ENCODE measurements at places on chromosomes 11 and 22.
A peak's percentile ranks its signal among the peaks of the same experiment; 100 is the strongest.

- DNase-seq = no peak
Observed at GRCh38 chr11:60145677-60146076, 37.2 kb downstream of the MS4A6A start.

GRCh38 chr11:68528630-68529029 is 68.1 kb downstream of the PPP6R3 start:
- no peak for DNase-seq

DNA sequence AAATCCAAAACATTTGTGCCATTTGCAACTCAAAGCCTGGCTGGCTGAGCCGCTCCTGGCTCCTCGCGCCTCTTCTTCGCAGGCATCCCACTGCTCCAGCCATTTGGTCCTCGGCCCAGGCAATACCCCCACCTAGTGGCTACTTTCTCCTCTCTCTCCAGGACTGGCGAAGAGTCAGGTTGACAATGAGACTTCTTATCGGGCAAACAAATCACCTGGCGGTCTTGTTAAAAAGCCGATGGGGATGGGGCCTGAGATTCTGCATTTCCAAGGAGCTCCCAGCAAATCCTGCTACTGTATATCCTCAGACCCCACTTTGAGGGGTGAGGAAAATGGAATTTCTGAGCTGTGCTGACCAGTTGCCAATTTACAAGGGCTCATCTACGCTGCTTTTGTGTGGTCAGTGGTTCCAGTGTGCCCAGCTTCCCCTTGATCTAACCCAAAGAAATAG is 89.0 kb downstream of the ISX start:
- DNase-seq = peak; percentile 24

DNA sequence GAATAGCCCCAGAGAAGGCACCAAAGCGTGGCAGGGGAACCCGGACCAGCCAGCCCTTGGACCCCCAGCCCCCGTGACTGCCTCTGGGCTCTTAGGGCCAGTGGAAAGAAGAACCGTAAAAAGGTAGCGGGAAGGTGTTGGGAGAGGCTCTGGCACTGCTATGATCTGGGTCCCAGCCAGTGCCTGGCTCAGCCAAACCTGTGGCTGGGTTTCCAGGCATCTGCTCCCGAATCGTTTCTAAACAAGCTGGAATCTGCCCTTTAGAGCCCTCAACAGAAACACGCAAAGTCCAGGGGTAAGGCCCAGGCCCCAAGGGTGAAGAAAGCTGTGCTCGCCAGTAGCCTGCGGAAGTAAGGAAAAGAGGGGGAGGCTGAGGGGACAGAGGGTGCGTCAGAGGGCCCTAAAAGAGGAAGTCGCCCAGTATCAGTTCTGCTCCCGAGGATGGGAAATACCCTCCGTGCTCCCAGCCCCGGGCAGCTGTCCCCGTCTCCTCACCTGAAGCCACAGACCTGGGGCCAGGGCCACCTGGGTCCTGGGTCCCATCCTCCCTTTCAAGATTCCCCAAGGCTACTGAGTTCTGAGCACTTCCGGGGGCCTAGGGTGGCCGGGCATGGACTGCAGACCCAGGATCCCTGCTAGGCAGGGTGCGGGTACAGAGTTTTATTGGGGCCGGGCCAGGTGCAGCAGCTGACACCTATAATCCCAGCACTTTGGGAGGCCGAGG is 24.7 kb downstream of the IL10RA start:
- no peak for DNase-seq

DNA sequence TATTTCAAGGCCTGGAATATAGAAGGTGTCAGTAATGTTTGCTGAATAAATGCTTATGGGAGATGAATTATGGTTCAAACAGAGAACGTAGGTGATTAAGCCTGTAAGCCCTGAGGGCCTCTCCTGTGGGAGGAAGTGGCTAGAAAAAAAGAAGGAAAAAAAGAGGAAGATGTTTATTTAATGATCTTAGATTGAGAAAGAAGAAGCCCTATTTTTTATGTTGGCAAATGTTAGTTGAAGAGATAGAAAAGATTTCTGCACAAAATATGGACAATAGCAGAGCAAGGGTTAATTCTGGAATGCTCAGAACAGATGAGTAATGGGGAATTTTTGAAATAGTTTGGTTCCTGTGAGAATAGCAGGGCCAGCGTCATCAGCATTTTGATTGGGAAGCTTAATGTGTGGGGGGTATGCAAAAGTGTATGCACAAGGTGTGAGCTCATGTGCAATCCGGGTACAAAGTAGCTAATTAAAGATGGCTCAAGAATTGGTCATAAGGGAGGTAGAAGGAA is 95.7 kb downstream of the TEAD1 start:
- DNase-seq = no peak

- DNase-seq = no peak
Observed at GRCh38 chr22:44424867-44425693, 73.0 kb downstream of the RTL6 start.

DNA sequence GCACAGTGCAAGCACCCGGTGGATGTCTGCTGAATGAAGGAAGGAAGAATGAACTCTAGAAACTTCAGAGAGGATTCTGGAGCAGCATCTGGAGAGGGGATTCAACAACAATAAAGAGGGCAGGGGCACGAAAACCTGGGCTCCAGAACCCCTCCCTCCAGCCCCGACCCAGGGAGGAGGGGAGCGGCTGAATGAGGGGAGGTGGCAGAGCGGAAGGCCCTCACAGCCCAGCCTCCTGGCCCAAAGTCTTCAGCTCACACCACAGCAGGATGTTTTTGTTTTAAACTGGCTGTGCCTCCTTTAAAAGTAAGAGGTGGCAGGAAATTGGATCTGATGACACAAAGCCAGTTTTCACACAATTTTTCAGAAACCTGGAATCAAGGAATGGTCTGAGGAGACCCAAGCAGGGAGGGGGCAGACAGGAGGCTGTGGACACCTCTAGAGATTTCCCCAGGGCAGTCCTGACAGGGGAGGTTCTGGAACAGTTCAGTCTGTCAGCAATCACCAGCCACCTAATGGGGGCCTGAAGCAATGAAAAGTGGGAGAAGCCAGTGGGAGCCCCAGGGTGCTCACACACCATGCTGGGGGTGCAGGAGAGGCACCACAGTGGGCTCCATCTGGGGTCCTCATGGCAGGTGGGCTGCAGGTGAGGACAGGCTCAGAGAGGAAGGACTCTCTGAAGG is 44.4 kb upstream of the TCF20 start:
- DNase-seq = no peak

DNA sequence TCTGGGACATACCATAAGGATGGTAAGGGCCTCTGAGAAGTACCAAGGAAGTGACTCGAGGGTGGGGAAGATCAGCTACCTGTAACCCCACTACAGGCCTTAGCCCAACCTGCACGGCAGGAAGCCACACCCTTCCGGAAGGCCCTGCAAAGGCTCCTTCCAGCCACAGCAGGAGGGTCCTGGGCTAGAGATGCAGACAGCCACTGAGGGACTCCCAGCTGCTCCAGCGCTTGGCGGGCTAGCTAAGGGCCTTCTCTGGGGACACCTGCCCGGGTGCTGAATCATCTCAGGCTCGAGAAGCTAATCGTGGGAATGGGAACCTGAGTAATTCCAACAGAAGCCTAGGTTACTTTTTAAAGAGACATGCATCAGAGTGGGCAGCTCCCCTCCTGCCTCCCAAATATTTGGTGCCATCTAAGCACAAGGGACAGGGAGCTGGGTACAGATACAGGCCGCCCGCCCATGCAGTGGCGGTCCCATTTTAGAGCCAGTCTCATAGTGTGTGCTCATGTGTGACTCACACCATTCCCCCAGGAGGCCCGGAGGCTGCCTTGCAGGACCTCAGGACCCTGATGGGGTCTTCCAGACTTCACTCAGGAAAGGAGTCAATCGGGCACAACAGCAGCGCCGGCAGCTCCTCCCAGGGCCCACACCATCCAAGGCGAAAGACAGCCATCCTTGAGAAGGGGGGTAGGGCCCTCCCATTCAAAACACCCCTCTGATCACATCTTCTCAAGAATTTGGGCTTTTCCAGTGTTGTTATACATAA is 8.0 kb downstream of the MYH9 start:
- no peak for DNase-seq

- DNase-seq = no peak
Observed at GRCh38 chr11:62124186-62125113, 639 bp downstream of the INCENP start.

- peak; percentile 8 for DNase-seq
Observed at GRCh38 chr22:40593460-40594273, 42.9 kb downstream of the MRTFA start.

DNA sequence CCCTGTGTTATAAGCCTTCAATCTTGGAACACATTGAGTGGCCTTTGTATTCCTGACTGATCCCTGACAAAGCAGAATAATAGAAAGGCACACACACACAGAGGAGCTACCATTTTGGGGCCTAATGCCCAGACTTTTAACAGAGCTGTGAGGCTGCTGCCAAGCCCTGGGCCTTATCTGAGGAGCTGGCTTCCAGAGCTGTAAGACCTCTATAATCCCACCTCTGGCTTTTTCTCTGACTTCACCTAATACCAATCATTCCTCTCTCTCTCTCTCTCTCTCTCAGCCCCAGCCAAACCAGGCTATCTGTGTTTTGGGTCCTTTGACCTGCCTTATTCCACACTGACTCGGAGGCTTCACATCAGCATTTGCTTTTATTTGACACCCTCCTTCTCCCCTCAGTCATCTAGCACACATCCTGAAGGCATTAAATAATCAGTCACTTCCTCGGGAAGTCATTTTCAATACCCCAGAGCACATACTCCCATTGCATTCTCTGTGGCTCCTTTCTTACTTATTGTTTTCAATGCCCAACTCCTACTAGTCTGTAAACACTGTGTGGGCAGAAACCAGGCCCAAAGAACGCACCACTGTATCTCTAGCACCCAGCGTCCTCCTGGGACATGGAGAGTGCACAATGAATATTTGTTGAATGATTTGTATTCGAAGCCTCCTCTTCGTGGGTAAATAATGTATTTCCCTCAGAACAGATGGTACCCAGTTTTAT is 21.2 kb upstream of the TRIM44 start:
- no peak for DNase-seq

- no peak for DNase-seq
Observed at GRCh38 chr11:43955381-43956118, 13.1 kb downstream of the C11orf96 start.

- DNase-seq = no peak
Observed at GRCh38 chr11:77109236-77110019, 6.8 kb downstream of the OMP start.

- DNase-seq = no peak
Observed at GRCh38 chr22:49595465-49596078, 232.1 kb downstream of the BRD1 start.

- DNase-seq = no peak
Observed at GRCh38 chr22:35905894-35906293, 122.7 kb downstream of the RBFOX2 start.

DNA sequence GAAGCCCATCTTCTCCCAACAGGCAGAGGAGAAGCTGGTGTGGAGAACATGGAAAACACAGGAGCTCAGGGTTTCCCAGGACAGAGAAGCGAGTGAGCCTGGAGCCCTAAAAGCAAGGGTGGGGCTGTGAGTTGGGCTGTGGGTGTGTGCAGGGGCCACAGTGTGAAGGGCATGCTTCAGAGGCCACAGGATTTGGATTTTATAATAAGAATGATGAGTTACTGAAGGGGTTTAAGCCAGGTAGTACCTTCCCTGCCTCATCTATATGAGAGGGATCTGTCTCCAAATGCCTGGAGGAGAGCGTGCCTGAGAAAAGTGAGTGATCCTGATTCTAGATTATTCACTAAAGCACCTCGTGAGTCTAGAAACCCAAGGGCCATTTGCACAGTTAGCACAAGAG is 106.8 kb downstream of the VPREB1 start:
- no peak for DNase-seq

DNA sequence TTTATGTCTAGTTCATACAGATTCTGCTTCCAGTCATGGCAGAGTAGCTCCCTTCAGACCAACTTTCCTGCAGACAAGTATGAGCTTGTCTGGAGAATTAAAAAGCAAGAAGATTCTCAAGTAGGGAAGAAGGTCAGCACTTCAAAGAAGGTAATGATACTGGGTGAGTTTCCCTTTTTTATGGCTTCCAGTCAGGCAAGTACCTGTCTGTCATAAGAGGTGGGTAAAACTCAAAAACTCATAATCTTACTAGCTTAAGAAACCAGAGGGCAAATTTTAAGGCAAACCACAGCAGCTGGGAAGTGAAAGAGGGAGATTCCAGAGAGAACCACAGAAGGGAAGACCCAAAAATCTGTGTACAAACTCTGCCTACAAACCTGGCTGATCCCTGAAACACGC is 54.2 kb downstream of the DENND5A start:
- no peak for DNase-seq
